Stimulated activated naive CD4-positive, alpha-beta T cell (primary cell): ENCODE measurements at places on chromosomes 1 and 21.

GRCh38 chr1:172638885-172639831 lies 19.7 kb upstream of the FASLG start:
- peak; percentile 55 for DNase-seq

GRCh38 chr1:182845379-182845778 lies 6.2 kb downstream of the DHX9 start:
- DNase-seq = peak; percentile 4

DNA sequence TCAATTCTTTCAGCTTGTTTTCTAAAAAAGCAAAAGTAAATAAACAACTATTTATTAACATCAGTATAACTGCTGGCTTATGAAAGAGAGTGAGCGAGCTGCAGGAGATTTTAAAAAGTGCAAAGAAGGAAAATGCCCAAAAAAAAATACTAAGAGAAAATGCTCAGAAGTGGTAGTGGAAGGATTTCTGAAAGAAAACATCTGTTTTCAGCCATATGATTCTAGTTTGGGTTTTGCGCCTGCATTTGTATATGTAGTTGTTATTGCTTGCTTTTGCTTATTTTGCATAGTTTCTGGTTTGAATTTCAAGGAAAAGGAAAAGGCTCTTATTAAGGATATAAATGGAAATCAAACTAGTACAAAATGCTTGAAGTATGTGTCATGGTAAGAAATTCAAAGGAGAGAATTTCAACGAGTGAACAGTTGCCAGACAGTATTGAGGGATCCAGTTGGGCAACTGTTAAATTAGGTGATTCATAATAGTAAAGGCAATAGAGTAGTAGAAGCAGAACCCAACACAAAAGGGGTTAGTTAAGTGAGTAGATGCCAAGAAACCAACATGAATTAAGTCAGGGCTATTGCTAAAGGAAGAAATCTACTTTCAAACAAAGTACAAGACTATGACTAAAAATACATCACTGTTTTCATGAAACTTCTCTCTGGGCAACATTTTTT lies 1.2 kb downstream of the GBP5 start:
- DNase-seq = no peak

DNA sequence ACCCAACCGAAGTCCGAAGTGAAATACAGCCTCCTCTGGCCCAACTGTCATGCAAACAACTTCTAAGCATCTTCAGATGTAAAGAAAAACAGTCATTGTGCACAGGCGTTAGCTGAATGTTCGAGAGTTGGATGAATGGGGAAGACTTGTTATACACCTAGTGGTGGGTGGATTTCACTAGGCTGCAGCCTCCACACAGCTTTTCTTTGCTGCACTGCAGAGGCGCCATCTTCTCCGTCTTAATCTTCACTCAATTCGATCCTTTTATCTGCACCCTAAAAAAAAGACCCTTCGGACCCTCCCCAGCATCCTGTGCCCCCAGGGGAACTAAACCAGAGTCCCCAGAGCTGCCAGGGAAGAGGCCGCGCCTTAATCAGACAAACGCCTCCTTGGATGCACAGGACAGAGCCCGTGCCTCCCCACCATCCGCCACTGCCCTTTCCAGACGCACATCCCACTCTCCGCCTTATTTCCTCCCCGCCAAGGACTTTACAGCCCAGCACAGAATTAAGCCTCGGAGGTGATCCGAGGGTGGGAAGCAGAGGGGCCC lies 1.4 kb downstream of the APP start:
- peak; percentile 63 for DNase-seq

- no peak for DNase-seq
Measured at GRCh38 chr1:198677871-198678270, 39.0 kb downstream of the PTPRC start.

DNA sequence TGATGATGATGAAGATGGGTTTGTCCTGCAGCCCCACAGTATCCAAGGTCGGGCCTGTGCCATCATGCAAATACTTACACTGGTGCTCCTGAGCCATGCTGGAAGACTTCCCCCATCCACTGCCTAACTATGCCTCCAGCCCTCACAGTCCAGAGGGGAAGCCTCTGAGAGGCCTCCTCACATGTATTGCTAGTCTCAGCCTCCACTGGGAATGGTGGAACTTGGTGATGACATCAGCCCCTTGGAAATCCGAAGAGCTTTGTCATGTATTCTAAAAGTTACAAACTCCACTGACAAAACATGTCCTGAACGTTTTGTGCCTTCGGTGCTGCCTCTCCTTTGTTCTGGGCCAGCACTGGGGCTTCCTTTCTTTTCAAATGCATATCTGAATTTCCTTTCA lies 61.1 kb upstream of the DMRTB1 start:
- no peak for DNase-seq

GRCh38 chr1:16231331-16232315 lies 5.4 kb downstream of the CPLANE2 start:
- DNase-seq = no peak

- no peak for DNase-seq
Measured at GRCh38 chr1:60866917-60867531, 215.3 kb upstream of the NFIA start.

GRCh38 chr1:97632776-97633175 lies 288.1 kb downstream of the DPYD start:
- no peak for DNase-seq

DNA sequence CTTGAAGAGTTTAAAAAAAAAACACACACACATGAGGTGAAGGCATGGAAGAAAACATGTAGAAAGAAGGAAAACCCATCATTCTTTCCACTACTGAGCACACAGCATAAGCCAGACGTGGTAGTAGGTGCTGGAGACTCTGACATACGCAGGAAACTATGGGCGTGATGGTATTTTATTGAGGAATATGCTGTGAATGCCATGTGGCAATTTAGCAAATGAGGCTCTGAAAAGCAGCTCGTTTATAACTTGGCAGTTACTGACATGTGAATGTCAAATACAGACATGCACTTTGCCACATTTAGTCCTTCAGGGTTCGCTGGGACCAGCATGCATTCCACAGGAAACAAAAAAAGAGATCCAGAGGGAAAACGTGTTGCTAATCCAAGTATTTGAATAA lies 74.3 kb upstream of the IFNAR2 start:
- no peak for DNase-seq

DNA sequence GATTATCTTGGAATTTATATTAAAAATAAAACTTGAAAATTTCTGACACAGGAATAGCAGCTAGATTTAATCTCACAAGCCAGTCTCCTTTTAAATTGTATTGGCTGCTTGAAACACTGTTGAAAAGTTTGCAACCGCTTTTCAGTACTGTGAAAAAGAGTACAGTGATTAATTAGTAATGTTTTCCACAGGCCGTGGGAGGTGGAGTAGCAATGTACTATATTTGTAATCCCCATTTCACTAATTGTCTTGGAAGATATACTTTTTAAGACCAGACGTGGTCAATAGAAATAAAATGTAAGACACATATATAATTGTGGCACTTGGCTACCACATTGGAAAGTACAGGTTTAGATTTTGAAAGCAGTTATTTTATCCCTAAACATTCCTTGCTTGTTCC lies 40.8 kb upstream of the MYOCOS start:
- no peak for DNase-seq

DNA sequence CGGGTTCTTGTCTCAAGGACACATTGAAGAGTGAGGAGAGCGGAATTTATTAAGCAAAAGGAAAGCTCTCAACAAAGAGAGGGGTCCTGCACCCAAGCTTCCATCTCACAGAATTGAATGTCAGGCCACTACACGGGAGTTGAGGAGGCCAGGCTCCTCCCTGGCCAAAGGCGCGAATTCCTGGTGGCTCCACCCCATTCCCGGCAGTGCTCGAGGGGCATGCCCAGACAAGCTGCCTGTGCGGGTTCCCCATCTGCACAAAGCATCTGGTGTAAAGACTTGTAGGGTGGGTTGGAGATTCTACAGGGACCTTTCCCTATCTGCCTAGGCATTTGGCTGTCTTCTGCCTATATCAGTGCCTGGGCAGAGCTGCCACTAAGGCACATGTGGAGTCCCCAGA lies 648.5 kb upstream of the PKN2 start:
- DNase-seq = no peak

- no peak for DNase-seq
Measured at GRCh38 chr1:99327357-99327756, 63.1 kb downstream of the PLPPR4 start.

DNA sequence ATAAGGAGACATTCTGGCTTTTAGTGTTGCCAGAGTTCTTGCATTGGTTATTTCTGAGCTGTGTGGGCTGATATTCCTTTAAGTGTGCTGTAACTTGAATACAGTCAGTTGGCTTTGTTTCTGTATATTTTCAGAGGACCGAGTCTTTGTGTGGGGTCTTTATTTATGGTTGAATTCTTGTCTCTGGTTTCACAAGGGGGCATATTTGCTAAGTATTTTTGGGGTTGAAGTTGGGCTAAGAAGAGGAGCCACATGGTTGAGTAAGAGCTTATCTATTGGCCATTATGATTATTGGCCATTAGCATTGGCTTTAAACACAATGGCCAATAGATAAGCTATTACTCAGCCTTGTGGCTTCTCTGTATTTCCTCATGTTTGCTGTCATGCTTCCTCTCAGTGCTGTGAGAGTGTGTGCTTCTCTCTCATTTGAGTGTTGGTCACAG lies 26.3 kb upstream of the PTGFR start:
- DNase-seq = no peak

DNA sequence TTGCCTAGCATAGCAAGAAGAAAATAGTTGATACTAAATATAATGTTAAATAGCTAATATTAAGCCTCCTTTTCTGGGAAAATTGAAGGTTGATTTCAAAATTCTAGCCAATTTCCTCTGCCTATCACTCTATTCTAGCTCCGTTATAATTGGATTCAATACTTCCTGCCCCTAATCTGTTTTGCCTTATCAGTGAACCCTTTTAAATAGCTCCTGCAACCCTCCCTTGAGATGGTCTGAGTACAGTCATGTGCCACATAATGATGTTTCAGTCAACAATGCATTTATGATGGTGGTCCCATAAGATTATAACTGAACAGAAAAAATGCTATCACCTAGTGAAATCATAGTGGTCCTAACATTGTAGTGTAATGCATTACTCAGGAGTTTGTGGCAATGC lies 79.7 kb upstream of the PBX1 start:
- no peak for DNase-seq

GRCh38 chr1:173424782-173425407 lies 52.2 kb upstream of the PRDX6 start:
- DNase-seq = no peak

DNA sequence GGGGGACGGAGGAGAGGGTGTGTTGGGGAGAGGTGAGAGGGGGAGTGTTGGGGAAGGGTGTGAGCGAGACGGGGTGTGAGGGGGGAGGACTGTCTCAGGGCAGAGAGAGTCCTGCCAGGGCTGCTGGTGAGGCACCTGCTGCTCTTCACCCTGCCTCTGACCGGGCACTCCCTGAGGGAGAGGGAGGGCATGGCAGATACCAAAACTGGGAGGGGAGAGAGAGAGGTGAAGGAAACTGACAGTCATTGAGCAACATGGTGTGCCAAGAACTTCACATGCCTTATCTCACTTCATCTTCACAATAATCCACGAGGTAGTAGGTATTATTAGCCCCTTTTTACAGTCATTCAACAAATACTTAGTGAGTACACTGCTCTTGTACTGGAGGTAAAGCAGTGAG lies 61.3 kb upstream of the ARTN start:
- DNase-seq = no peak

GRCh38 chr1:192766009-192766625 lies 42.7 kb upstream of the RGS2 start:
- no peak for DNase-seq

GRCh38 chr1:60923389-60924087 lies 158.8 kb upstream of the NFIA start:
- DNase-seq = no peak

DNA sequence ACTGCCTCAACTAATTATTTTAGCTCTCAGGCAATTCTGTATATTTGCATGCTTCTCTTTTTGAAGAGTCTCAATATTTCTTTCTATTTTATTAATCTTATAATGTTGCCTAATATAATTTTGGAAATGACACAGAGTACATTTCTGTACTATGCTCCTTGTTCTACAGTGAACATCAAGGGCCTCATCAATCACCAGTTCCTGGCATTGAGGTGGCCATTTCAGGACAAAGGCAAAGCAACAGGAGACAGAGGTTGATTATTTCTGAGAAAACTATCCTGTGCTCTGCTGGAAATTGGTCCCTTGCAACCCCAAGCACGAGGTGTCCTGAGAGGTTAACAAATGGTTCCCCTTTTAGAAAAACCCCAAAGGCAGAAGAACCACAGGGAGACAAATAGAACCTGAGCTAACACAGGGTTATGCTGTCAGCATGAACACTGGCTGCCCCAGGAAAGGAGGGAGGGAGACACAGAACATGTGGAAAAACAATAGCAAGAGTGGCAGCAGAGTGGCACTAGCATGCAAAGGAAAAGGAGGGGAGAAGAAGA lies 63.9 kb upstream of the VAV3 start:
- DNase-seq = no peak

DNA sequence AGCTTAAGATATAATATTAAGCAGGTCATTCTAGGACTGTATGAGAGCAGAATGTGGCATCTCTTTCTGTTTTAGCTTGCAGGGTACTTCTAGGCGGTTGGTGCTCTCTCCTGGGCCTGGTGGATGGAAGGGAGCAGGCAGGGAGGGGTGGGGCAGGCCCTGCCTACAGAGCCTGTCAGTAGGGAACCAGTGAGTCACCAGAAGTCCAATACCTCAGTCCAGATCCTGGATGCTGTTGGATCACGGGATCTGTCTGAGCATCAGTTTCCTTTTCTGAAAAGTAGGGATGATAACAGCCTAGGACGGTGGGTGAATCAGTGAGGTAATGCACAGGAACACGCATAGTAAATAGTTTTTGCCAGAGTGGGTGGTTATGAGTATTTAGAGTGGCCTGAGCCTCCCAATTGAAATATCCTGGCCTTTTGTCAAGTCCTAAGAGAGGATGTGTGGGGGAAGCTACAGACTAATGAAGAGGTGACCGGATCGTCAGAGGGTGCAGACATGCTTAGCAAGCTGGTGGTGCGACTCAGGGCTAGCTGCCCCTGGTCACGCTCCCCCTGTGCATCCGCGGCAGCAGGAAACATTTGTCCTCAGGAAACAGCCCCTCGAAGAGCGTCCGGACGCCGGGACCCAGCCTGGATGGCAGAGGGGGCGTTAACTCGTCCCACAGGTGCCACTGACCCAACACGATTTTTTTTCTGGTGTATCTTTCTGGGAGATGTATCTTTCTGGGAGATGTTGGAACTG lies 23.9 kb downstream of the NAV1 start:
- DNase-seq = no peak

DNA sequence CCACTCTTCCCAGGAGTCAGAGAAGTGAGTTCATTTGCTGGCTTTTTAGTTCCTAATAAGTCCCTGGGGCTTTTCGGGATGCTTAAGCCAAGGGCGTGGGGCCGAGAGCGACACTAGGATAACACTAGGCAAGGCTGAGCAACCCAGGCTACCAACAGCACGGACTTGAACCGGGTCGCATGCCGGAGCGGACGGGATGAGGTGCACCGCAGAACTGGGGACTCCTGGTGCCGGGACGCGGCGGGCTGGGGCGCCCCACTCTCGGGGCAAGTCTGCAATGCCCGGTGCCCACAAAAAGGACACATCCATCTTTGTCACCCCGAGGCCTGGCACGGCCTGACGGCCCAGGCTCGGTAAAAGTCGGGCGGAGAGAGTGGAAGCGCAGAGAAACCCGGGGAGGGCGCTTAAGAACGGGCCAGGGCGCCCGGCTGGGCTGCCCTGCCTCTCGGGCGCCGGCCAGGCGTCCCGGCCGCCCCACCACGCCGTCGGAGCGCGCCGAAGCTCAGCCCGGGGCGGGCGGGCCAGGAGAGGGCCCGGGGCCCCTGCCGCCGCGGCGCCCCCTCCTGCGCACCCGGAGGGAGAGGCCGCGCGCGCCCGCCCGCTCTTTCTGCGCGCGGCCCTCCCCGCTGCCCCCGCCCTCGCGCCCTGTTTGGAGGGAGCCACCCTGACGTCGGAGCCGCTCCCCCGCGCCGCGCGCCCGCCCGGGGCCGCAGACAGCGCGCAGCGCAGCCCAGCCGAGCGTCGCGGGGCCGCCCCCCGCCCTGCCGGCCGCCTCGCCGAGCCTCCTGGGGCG lies at the start of gene NBL1:
Gene NBL1 (plus strand): TSS at position 710 of the 793 bp plus-strand sequence. CDS start 10,720 bp downstream, outside the sequence.
- DNase-seq = peak; percentile 68
